Muscle of back (tissue), 13 donors: ENCODE measurements at places on chromosomes 7 and 10.

DNA sequence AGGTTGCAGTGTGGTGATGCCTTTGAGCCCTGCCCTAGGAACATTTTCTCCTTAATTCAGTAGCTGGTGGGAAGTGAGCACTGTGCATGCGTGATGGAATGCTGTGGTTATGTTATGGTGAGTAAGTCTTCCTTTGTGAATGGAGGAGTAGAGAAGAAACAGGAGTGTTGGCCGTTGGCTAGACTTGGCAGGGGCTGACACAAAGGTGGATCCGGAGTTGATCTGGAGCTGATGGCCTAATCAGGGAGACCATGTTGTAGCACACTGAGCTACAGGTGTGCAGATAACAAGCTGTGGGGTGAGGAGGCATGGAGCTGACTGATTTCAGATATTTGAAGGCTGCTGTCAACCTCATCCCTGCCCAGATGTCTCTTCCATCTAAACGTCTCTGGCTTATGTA, 122.3 kb downstream of the CNNM2 start:
- no peak for DNase-seq

DNA sequence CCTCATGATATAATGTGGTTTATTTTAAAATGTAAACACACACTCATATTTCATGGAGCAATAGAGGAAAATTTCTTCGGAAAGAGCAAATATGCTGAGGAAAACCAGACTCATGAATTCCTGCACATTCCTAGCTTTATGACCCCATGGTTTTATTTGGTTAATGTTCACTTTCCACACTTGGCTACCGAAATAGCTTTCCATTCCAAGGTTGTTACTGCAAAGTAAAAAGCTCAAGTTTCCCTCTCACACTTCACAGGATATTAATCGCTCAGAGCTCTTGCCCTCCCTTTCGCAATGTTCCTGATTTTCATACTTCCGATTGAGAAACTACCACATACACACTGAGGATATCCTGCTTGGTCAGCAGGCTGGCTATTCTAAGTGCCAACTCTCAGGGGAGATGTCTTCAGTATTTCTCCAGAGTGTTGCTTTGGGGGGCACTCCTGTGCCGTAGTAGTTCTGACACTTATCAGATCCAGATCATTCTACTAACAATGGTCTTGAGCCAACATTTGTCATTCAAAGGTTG, 77.5 kb upstream of the STEAP1B start:
- peak; percentile 87 for DNase-seq

- no peak for DNase-seq
Measured at GRCh38 chr10:92913973-92914372, 65.7 kb downstream of the EXOC6 start.

DNA sequence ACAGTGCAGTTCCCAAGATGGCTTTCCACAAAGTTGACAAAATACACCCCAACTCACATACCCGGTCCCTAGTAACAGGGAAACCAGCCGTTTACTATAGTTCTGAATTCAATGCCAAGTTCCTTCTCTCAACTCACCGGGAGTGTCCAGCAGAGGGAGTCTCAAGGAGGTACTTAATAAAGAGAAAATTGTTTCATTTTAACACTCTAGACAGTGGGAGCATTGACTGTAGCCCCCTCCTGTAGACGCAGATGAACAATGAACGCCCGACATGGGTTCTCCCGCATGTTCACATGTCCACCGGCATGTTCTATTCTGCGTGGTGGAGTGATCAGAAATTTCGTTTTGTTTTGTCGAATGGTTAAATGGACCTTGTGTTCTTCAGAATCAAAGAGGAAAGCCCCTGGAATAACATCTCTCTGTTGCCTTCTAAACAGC, 1.9 kb downstream of the HIPK2 start:
- DNase-seq, result peak; percentile 69

DNA sequence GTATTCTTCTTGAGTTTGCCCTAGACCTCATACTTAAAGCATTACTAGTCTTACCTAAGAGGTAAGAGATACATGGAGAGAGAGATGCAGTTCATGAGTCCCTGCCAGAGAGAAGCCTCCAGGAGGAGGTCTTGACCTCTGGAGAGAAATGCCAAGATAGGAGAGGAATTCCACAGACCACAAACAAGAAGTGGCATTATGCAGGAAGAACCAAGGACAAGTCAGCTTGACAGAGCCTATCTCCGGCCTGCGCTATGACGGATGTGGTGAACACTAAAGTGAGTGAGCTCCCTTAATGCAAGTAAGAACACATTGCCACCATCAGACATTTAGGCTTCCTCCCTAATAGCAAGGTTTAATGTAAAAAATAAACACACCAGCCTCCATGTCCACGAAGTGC, 27.9 kb upstream of the COL1A2 start:
- no peak for DNase-seq

- peak; percentile 15 for DNase-seq
Measured at GRCh38 chr10:17910125-17910789, 41.5 kb upstream of the SLC39A12 start.

DNA sequence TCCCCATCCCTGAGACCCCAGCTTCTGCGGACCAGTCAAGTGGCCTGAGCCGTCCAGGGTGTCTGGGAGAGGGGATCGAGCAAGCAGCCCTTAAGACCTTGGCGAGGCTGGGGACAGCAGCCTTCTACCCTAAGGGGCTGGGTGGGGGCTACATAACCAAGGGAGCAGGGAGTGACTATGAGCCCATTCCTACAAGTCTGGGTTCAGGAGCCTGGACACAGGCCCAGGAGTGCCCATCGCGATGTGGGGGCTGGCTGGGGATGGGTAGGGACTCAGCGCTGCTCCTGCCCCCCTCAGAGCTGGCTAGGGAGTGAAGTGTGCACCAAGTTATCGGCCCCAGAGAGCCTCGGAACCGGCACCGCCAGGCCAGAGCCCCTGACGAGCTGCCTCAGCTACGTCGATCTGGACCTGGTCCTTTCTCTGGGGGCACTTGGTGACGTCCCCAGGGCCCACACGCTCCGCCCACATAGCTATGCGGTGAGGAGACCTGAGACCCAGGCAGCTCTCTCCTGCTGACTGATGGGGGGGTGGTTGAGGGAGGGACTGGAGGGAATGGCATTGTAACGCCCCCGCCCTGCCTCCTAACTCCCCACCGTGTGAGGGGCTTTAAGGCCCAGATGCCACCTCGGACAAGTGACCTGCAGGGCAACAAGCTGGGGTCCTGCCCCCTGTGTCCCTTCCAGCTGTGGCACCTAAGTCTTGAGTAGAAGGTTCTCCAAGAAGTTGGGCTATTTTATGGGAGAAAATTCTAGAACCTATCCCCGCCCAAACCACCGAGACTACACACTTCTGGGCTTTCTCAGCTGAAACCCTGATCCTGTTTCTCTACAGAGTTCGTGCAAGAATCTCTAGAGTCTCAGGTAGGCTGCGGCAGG, 2.5 kb downstream of the SAP25 start:
- no peak for DNase-seq

GRCh38 chr10:130135676-130136225, 440 bp upstream of the GLRX3 start:
- no peak for DNase-seq

- peak; percentile 41 for DNase-seq
Measured at GRCh38 chr7:10412422-10413019, 561.2 kb upstream of the PHF14 start.

DNA sequence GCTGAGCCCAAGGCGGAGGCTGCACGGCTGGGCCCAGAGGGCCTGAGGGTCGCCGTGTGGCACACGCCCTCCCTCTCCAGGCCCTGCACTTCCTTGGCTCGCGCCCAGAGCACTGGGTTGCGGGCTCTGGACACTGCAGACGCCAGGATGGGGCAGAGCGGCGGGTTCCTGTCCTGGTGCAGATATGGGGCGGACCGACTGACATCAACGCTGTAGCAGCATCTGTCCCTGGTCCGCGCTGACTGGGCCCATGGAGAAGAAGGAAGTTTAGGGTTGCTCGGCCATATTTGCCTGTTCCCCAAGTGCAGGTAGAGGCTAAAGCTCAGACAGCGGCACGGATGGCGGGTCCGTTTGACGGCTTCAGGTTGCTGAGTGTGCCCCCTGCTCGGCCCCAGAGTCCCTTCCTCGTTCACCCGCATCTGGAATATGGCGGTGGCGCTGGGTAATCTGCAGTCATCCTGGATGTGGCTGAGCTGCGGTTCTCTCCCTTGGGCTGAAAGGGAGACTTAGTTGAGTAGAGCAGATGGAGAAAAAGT, 116.1 kb downstream of the OR13A1 start:
- DNase-seq, result no peak

- peak; percentile 35 for DNase-seq
Measured at GRCh38 chr10:98267069-98267893, 713 bp downstream of the LOXL4 start.

- no peak for DNase-seq
Measured at GRCh38 chr10:70518695-70519094, 40.1 kb downstream of the PALD1 start.

DNA sequence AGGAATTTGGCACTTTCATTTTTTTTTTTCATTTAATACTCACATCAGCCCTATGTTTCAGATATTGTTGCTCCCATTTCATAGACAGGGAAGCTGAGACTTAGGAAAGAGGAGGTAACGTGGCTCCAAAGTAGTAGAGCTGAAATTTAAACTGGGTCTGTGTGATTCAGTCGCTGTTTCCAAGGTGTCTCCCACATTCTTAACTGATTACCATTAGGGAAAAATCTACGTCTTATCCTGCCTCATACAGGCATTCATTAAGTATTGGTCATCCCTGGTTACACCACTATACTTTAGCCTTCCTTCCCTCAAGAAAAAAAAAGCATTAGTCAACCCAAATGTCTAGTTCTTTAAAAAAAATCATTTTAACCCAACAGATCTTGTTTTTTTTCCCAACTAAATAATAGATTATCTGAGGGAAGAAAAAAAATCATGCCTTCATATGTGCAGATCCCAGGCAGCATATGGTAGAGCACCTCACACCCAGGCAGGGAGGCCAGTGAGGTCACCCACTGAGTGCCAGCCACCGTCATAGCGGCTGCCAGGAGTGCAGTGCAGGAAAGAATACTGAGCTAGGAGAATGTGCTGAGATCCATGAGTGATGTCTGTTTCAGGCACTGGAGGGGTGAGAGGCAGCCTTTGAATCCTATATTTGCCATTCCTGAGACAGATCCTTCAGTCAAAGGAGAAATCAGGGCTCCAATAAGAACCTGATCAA, 59.0 kb upstream of the SORCS3 start:
- DNase-seq, result no peak

DNA sequence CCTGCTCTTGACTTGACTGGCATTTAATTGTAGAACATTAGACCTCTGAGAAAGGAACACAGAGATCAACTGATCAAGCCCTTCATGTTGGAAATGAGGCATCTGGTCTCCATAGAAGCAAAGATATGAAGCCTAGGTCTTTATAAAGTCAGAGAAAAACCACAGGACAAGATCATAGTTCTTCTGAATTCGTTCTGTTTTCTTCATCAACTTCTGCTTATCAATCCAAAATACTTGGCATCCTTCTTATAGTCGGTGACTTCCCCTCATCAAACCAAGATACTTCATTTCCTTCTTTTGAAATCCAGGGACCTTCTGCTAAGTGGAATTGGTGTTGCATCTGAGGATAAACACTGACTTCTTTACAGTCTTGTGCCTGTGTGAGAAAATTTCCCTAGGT, 77.1 kb upstream of the PRKCQ start:
- DNase-seq, result no peak

GRCh38 chr7:119252962-119253361, 1020.0 kb upstream of the KCND2 start:
- no peak for DNase-seq

GRCh38 chr7:157901166-157901565, 564.4 kb downstream of the DNAJB6 start:
- no peak for DNase-seq

GRCh38 chr7:84021292-84021908, 173.2 kb downstream of the SEMA3A start:
- no peak for DNase-seq

- DNase-seq, result no peak
Measured at GRCh38 chr10:100008142-100008522, 1.6 kb downstream of the DNMBP start.

DNA sequence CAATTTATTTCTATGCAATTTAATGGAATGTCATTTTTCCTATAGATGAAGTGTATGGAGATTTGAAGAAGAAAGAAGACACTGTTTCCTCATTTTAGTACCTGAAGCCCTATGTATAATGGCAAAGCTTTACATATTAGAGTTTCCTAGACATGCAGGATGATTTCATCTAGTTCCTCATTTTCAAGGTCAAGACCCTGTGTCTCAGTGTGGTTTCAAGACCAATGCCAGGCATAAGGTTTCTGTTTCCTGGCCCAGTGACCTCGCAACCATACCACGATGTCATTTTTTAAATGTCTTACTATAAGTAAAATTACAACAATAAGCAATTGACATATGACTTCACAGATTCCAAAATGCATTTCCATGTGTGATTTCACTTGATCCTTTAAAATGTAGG, 336.5 kb upstream of the PRKCQ start:
- no peak for DNase-seq

- peak; percentile 54 for DNase-seq
Measured at GRCh38 chr10:59181668-59182067, 5.2 kb downstream of the PHYHIPL start.

DNA sequence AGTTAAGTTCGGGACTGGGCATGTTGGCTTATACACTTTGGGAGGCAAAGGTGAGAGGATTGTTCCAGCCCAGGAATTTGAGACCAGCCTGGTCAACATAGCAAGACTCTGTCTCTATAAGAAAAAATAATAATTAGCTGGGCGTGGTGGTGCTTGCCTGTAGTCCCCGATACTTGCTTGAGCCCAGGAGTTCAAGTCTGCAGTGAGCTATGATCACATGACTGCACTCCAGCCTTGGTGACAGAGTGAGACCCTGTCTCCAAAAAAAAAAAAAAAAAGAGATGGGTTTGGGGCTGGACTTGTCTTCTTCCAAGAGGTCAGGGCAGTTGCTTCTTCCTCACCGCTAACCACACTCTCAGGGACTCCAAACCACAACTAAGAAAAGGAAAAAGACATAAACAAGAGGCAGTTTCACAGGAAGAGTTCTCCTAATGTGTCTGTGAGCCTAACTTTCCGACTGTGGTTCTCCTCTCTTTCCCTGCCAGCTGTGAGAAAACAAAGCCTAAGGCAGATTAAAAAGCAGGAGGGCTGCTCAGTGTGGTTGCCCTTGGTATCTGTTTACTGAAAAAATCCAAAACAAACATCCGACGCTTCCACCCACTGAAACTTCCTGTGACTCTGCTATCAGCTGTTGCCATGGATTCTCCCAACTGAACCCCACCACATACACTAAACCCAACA, 2.4 kb upstream of the SERPINE1 start:
- no peak for DNase-seq
